ENCODE measurements at places on chromosomes 2 and 18.

DNA sequence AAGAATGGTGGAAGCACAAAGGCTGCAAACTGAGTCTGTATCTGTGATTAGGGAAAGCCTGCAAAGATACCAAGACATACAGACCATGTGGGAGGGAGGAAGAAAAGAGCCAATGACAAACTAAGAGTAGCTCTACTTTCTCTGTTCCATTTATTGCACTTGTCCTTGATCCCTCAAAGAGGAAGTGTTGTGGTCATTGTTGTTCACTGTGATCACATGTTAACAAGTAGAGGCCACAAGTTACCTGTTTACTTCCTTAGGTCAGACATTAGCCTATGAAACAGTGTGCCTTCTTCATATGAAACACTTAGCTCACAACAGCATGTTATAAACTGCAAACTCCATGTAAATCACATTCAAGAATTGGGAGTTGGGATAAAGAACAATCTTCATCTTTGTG, 32.6 kb downstream of the MAP2 start:
- DNase-seq, result no peak

DNA sequence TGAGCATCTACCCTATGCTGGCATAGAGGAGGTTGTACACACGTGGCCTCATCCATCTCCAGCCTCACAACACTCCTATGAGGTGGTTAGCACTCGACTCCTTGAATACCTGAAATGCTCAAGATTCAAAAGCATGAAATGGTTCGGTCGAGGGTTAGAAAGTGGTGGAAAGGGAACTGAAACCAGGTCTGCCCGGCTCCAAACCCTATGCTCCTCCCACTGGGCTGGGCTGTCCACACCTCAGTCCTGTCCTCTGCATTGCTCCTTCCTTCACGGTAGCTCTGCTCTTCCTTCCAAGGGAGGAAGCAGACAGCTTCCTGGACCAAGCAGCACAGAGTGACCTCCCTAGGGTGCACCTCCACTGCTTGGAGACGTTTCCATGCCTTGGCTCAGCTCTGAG, 565.2 kb upstream of the ID2 start:
- DNase-seq, result peak; percentile 89

GRCh38 chr2:26850505-26850904, 2.6 kb downstream of the DPYSL5 start:
- DNase-seq, result peak; percentile 25

GRCh38 chr18:13370995-13371625, 152.6 kb downstream of the LDLRAD4 start:
- DNase-seq, result no peak

DNA sequence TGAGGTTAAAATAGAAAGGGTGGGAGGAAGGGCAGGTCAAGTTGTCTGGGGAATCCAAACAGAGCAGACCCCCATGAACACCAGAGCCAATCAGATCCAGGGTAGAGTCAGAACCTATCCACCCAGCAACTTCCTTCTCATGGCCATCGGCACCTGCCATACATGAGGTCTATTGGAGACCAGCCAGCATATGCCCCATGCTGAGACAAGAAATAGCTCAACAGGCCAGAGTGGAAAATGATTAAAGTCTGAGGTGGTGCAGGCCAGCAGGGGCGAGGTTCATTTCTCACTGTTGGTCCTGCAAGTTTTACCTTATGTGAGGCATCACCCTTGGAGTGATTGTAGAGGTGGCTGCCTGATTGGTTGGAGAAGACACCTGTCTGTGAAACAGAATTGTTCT, 89.2 kb downstream of the LONRF2 start:
- DNase-seq, result no peak

DNA sequence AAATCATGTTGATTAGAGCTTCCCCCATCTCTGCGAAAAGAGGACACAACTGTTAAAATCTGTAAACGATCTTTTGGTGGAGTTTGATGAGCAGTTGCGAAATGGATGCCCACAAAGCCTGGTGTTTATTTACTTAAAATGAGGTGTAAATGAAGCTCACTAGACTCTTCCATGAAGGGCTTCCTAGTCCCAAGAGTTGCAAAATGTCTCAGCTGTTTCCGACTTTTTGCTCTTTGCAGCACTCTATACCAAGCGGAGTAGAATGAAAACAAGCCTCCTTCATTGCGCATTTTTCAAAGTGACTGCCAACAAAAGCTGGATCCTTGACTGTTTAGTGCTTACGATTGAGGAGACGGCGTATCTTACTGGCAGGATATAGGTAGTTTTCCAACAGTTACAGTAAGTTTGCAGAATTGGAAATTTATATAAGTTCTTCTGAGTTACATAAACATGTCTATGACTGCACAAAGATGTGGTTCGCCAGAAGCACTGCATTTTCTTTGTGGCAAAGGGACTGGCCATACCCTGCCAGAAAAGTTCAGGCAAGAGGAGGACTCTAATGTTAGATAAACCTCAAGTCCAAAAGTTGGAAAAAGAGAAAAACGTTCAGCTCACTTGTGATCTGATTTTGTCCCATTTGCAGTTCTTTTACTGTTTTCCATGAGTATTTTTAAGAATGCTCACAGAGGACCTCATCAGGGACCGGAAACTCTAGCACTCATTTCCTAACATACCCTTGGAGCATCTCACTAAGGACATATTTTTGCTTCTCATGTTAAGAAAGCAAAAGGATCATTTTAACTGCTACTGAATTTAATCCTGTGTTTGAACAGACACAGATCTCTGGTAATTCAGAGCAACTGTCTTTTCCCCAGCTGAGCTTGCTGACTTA, 42.7 kb downstream of the COLEC12 start:
- no peak for DNase-seq

DNA sequence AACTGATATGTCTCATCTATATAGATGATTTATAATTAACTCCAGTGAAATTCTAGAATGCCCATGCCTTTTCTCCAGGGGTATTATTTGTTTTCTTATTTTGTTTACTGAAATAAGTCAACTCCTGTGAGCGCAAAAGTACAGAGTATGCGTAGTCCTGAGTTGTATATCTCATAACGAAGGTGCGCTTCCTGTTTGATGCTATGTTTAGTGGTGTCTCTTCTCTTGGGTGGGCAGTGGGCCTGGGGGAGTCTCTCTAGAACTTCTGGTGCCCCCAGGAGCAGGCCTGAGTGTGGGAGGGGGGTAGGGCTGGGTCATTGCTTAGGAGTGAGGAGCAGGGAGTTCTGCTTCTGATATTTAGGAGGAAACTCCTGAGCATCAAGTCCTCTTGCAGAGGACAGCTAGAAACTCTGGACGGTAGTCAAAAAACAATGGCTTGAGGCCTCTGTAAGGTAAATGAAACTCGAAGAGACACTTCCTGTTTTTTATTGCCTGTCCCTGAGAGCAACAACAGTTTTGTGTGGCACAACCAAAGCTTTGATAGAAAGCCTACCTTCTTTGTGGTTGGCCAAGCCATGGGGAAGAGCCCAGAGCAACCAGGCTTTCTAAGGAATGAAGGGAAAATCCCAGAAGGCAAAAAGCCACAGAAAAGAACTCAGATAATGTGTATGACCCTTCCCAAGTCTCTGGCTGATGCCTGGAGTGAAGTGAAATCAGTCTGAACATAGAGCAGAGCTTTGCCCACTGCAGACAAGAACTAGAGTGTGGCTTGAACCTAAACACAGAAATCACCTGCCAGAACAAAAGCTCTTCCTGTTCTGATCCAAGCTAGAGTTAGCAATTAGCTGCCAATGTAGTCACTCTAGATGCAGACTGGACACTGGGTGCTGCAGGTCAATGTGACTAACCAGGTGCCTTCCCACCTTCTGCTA, 8.5 kb upstream of the SP140L start:
- peak; percentile 54 for DNase-seq

- no peak for DNase-seq
Measured at GRCh38 chr2:64825831-64826491, 163.2 kb upstream of the SLC1A4 start.

DNA sequence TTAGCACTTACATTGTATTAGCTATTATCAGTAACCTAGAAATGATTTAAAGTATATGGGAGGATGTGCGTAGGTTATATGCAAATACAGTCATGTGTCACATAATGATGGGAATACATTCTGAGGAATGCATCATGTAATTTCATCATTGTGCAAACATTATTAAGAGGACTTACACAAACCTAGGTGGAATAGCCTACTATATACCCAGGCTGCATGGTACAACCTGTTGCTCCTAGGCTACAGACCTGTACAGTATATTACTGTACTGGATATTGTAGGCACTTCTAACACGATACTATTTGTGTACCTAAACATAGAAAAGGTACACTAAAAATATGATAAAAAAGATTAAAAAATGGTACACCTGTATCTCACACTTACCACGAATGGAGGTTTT, 7.9 kb downstream of the RIF1 start:
- DNase-seq, result no peak

DNA sequence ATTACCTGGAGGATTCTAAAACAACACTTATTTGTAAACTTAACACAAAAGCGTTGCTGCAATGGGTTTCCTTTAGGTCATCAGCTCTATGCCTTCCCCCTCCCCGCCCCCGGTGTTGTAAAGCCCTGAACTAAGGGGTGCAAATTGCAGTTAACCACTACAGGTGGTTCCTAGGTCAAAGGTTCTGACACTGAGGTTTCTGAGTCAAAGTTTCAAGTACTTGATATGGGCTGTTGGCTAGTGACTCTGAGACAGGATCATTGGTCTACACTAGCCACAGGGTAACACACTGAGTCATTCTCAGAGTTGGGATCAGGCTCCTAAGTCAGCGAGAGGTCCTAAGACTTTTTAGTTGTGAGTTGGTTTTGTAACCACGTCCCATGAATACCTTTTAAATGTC, 15.4 kb downstream of the IL1B start:
- no peak for DNase-seq

DNA sequence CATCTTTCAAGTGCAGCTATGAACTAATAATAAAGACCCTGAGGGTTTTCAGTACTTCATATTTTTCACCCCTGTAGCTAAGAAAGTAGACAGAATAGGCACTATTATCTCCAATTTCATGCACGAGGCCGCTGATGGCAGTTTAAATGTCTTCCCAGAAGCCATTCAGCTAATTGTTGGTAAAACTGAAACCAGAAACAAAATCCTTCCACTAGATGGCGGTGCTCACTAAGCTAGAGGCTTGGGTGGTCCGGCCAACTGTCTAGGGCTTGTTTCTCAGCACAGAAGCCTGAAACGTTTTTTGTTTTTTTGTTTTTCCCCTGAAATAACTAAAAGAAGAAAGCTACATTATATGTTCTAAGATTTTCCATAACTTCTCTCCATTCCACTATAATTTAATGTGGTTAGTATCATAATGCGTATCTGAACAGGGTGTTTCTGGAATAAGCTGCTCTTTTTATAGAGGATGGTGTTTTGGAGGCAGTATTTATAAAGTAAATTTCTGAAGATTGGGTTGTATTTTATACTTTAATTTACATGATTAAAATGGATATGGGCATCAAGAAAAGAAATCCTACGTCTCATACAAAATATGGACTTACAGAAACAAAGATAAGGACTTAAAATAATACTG, 159.4 kb downstream of the PIK3C3 start:
- peak; percentile 75 for DNase-seq

GRCh38 chr18:79221136-79221535, 151.9 kb downstream of the ATP9B start:
- no peak for DNase-seq

- DNase-seq, result no peak
Measured at GRCh38 chr2:168097431-168097830, 150.0 kb downstream of the STK39 start.

DNA sequence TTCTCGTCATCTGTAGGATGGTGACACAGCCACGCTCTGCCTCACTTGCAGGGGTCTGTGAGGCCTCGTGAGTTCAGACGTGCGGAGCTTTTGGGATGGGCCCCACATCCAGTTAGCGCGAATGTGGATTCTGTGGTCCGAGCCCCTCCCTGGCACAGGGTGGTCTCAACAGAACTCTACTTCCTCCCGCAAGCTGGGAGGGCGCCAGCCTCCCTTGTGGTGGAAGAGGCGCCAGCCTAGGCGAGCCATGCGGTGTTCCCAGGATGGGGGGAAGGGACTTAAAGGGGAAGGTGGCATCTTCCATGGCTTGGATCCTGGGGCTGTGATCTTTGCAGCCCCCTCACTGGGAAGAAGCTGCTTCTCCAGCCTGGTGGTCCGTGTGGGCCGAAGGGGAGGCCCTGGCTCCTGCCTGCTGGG, 1.4 kb downstream of the SNORC start:
- no peak for DNase-seq

- DNase-seq, result no peak
Measured at GRCh38 chr2:135144343-135144742, 92.3 kb downstream of the RAB3GAP1 start.

DNA sequence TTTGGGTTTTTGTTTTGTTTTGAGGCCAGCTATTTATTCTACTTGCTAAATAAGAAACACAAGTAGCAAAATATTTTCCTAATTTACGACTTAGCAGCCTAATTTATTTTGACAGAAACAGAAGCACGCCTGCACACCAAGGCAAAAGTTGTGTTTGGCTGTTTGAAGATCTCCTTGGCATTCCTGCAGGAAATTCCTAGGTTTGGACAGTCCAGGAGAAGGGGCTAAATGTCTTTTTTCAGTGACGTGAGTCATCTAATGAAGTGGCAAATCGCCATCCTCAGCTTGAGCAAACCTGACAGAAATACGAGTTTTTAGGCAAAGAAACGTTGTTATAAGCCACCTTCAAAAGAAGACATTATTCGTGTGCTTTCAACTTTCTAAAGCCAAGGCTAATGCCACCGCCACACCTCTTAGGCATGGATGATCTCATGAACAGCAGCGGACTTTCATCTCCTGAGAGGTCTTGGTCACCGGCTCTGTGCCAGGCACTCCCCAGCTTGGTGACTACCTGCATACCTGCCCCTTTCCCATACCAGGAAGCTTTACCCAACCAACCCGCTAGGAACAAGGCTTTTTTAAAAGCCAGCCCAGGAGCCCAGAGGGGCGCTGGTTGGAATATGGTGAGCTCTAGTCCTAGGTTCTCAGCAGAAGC, 30.9 kb downstream of the STK39 start:
- no peak for DNase-seq

DNA sequence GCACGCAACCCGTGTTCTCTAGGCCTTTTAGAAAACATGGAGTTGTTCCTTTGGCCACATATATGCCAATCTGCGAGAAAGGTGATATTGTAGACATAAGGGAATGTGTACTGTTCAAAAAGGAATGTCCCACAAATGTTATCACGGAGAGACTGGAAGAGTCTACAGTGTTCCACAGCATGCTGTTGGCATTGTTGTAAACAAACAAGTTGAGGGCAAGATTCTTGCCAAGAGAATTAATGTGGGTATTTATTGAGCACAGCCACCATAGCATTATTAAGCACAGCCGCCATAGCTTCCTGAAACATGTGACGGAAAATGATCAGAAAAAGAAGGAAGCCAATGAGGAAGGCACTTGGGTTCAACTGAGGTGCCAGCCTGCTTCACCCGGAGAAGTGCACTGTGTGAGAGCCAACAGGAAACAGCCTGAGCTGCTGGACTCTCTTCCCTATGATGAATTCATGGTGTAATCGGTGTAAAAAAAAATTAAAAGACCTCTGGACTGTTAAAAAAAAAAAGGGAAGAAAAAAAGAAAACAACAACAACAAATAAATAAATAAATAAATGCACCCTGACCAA, 29.0 kb upstream of the REL start:
- DNase-seq, result no peak

GRCh38 chr2:118851650-118852049, 4.2 kb upstream of the EN1 start:
- no peak for DNase-seq
